Stimulated activated naive B cell treated with anti-CD40 and anti-IgM and Interleukin-4, amounts not matched to agents 10 μg/mL and 1 μg/mL and 100 μg/mL, for 72 hours (primary cell): ENCODE measurements at places on chromosomes 3 and 15.

- H3K27ac ChIP-seq = no peak overlapping the region
- DNase-seq = no peak
- no peaks in the 10 kb centered on the region for H3K36me3 ChIP-seq
- H3K4me1 ChIP-seq = no peaks in the 10 kb centered on the region
- H3K27me3 ChIP-seq = no peaks in the 10 kb centered on the region
Measured at GRCh38 chr3:177488740-177489139, 291.5 kb upstream of the TBL1XR1 start.

DNA sequence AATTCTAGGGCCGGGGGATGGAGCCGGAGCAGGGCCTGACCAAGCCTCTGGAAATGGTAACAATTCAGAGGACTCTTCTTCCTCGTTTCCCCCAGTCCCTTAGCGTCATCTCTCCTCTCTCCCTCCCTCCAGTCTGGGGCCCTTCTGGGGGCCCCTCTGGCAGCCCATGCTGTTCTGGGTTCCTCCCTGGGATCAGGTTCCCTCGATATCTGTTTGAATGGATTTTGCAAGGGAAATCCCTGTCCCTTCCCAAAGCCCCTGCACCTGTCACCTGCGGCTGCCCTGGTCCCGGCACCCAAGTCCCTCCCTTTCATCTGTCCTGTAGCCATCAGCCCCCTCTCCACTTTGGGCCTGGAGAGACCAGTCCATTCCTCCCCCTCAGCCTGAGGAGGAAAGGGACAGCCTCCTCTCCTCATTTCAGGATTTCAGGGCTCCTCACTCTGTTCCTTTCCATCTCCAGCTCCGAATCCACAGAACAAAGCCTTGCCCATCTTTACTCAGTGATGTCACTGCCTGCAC, 1.7 kb upstream of the PLCB2 start:
- H3K4me3 ChIP-seq = peak overlapping the region; percentile 96
- H3K27ac ChIP-seq = peak overlapping the region; percentile 99
- H3K27me3 ChIP-seq = no peaks in the 10 kb centered on the region
- peaks cover 2% of the 10 kb centered on the region for H3K36me3 ChIP-seq

DNA sequence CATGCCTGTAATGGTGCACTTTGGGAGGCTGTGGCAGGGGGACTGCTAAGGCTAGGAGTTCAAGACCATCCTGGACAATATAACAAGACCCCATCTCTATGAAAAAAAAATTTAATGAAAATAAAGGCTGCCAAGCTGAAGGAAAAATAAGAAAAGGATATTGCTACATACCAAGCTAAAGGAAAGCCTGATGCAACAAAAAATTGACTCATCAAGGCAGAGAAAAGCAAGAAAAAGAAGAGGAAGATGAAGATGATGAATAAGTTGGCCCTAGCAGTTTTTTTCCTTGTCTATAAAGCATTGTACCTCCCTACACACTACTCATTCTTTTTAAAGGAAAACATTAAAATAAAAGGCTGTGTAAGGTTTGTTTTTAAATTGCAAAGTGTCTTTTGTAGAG, 441.9 kb upstream of the MDFIC2 start:
- H3K27ac ChIP-seq = no peak overlapping the region
- H3K36me3 ChIP-seq = no peaks in the 10 kb centered on the region
- H3K4me1 ChIP-seq = no peaks in the 10 kb centered on the region
- H3K27me3 ChIP-seq = peaks cover 3% of the 10 kb centered on the region
- H3K4me3 ChIP-seq = no peak overlapping the region

DNA sequence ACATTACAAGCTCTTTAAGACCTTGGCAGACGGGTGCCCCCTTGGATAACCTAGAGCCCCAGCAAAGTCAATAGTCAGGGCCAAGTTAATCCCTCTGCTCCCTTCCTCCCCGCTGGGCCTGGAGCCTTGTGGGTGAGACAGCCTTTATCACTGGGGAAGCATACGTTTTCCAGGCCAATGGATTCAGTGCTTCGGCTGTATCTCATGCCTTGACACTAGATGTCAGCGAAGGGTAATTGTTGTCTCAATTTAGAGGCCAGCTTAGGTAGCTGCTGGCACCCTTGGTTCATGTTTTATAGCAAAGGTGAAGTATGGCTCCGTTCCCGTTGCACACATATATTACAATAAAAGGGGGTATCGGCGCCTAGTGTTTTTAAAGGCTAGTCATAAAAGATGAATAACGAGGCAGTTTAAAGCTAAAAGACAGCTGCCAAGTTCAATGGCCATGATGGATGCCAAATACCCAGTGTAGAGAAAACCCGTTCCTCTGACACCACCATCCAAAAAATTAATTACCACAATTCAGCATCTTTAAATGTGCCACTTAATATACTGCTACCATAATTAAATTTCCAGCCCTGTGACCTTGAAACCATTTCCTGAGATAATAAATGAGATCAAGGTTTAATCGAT, 52.3 kb upstream of the BNIP2 start:
- H3K4me1 ChIP-seq = no peaks in the 10 kb centered on the region
- H3K4me3 ChIP-seq = no peak overlapping the region
- H3K27me3 ChIP-seq = peaks cover 15% of the 10 kb centered on the region
- H3K36me3 ChIP-seq = peaks cover 7% of the 10 kb centered on the region
- H3K27ac ChIP-seq = no peak overlapping the region

DNA sequence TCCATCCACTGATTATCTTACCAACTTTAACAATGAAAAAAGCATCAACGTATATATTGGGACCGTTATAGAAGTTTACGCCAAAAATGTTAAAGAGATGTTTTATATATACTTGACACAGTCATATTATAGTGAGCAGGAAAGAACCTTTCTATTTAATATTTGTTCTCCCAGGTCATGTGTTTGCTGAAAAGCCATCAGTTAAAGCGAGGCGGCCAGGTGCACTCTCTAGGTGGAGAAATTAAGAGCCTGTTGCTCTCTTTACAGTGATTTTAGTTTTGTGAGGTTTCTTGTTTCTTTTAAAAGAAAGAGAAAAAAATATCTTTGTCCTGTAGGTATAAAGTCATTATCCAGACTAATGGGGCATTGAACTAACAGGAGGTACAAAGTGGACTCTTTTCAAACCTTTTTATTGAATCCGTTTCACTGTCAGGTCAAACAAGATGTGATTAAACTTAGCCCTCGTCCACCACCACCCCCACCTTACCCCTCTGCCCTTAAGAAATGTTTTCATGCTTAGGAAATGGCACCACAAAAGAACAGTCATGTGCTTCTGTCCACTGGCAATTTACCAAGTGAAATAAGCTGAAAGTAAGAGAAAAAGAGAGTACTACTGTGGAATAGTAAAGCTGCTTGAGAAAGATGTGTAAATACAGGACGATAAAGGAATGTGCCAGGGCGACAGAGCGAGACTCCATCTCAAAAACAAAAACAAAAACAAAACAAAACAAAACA, 279.9 kb downstream of the PTPRG start:
- H3K27me3 ChIP-seq = no peaks in the 10 kb centered on the region
- no peak for DNase-seq
- no peaks in the 10 kb centered on the region for H3K36me3 ChIP-seq

GRCh38 chr3:122678506-122678905, 2.1 kb upstream of the PARP14 start:
- H3K36me3 ChIP-seq = peaks cover 12% of the 10 kb centered on the region
- no peak for DNase-seq
- peak overlapping the region; percentile 89 for H3K27ac ChIP-seq
- peaks cover 42% of the 10 kb centered on the region for H3K4me1 ChIP-seq

DNA sequence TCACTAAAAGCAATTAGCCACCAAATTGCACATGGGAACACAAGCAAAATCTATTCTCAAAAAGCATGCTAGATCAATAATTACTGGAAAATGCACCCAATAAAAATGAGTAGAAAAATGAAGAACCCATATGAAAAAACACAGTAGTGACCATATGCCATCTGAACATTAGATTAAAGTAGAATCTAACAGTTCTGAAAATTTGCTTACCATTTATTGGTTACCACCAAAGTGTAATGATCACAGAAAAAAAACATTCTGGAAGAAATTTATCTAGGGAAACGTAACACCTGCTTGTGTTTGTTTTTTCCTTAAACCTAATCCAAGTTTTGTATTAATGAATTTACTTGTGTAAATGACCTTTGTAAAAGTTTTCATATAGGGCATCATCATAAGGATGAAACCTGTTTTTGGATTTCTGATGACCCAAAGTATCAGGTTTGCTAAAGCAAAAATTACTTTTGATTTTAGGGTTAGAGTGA, 37.6 kb upstream of the AADAC start:
- no peaks in the 10 kb centered on the region for H3K27me3 ChIP-seq
- H3K4me3 ChIP-seq = no peak overlapping the region
- H3K27ac ChIP-seq = no peak overlapping the region
- DNase-seq = no peak

- H3K4me1 ChIP-seq = peaks cover 50% of the 10 kb centered on the region
- H3K4me3 ChIP-seq = peak overlapping the region; percentile 42
- H3K27ac ChIP-seq = peak overlapping the region; percentile 75
Measured at GRCh38 chr3:67018105-67018788, 20.1 kb downstream of the KBTBD8 start.
